ENCODE measurements at places on chromosomes 12 and 14.

DNA sequence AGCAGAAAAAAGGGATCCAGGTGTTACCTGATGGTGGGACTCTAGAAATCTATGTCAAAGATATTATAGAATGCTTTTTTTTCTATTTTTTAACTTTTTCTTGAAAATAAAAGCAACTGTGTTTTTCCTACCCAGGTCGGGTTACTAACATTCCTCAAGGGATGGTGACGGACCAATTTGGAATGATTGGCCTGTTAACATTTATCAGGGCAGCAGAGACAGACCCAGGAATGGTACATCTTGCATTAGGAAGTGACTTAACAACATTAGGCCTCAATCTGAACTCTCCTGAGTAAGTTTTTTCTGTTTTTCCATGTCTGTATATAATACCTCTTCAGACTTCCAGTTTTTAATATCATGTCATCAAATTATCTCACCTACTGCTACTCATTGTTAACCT is 27.6 kb upstream of the KCNMB4 start:
- DNase-seq = no peak

- no peak for DNase-seq
Observed at GRCh38 chr14:25349269-25349668, 299.3 kb upstream of the STXBP6 start.

GRCh38 chr12:11859705-11860425 is 210.4 kb downstream of the ETV6 start:
- no peak for DNase-seq

DNA sequence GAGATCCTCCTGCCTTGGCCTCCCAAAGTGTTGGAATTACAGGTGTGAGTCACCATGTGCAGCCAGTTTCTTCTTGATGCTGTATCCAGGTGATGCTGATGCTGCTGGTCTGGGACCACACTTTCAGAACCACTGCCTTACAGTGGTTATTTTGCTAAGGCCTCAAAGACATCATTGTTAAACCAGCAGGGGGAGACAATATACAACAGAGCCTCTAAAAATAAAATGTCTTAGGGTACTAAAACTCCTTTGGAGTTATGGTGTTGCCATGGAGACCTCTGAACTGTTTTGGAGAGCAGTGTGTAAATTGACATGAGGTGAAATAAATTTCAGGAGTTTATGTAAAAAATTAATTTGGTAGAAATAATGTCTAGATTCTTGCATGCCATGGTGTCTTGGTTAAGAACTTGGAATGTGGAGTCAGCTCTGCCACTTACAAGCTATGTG is 1.1 kb upstream of the ARG2 start:
- DNase-seq = peak; percentile 16

GRCh38 chr12:64173456-64173855 is 48.6 kb downstream of the KICS2 start:
- DNase-seq = no peak
